ENCODE measurements at places on chromosomes 12 and 14.

DNA sequence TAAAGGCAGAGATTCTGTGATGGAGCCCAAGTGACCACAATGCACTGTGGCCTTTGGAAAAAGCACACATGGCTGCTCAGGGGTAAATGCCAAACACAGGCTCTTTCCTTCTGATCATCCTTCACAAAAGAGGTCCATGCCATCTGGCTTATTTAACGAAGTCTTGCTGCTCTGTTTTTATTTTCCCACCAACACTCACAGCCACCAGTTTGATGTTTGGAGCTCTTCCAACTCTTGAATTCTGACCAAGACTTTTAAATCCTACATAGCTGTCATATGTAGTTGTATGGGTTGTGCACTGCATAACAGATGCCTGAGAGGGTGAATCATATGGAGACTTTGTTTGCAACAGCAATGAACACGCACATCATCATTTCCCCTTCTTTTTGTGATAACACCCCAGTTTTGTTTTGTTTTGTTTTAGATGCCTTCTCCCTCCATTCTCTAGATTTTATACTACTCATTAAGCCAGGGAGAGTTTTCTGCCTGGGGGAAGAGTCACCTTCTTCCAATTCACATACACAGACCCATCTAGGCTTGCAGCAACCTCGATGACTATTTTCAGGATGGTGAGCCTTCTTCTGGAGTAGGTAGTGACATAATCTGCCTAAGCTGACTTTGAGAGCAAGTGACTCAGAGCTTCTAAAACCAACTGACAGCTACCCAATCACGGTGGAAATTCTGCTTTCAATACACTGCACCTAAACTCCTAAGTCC lies 145.2 kb upstream of the WSCD2 start:
- DNase-seq = no peak

DNA sequence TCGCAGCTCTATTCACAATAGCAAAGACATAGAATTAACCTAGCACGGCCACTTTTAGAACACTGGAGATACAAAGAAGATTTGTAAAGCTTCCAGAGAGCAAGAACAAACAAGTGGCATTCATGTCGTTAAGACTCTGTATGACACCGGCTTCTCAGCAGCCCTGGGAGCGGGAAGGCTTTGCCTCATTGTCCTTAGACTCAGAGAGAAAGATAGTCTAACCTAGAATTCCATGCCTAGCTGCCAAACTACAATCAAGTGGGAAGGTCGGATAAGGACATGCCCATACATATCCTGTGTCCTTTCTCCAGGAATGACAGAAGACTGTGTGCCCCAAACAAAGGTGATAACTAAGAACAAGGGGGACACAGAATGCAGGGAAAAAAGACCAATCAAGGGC lies 1038.3 kb downstream of the BCL11B start:
- no peak for DNase-seq

DNA sequence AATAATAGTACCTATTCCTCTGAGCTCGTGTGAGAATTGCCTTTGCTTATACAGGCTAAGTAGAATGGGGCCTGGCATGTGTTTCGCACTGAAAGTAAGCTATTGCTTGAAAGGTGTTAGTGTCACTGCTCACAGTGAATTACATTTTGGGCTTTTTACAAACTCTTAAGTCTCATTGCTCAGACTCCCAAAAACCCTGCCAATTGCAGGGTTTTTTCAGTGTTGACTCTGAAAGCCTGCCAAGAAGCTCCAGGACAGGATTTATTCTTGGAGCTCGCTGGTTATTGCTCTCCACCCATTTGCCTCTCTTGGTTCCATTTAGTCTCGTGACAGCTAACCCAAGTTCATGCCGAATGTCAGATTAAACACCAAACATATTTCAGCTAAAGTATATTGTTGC lies 39.8 kb downstream of the NOPCHAP1 start:
- DNase-seq = peak; percentile 46

DNA sequence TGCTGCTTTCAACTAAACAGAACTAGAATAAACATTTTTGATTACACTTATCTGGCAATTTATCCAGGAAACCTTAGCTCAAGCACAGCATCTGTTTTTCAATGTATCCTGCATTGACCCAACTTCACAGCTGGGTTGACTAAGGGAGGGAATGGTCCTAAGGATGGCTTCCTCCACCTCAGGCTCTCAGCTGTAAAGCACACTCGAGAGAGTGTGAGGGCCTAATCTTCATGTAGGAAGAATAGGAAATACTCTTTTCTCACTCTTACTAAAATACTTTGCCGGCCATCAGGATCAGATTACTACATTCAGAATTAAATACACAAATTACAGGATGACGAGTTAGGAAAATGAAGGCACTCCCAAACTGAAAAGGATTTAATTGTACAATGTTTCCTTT lies 7.2 kb downstream of the SETD3 start:
- no peak for DNase-seq

- no peak for DNase-seq
Observed at GRCh38 chr12:54364413-54364812, at the start of gene GPR84. TSS of gene GPR84 (minus strand) at chr12:54364486. CDS start at chr12:54363851, 635 bp downstream.

- DNase-seq = no peak
Observed at GRCh38 chr14:34843011-34843554, 32.1 kb downstream of the BAZ1A start.

GRCh38 chr14:90443161-90444076 lies 46.6 kb downstream of the CALM1 start:
- no peak for DNase-seq

- no peak for DNase-seq
Observed at GRCh38 chr14:86796221-86797074, 1196.5 kb downstream of the GALC start.

GRCh38 chr12:71411635-71412034 lies 28.0 kb upstream of the LGR5 start:
- no peak for DNase-seq

DNA sequence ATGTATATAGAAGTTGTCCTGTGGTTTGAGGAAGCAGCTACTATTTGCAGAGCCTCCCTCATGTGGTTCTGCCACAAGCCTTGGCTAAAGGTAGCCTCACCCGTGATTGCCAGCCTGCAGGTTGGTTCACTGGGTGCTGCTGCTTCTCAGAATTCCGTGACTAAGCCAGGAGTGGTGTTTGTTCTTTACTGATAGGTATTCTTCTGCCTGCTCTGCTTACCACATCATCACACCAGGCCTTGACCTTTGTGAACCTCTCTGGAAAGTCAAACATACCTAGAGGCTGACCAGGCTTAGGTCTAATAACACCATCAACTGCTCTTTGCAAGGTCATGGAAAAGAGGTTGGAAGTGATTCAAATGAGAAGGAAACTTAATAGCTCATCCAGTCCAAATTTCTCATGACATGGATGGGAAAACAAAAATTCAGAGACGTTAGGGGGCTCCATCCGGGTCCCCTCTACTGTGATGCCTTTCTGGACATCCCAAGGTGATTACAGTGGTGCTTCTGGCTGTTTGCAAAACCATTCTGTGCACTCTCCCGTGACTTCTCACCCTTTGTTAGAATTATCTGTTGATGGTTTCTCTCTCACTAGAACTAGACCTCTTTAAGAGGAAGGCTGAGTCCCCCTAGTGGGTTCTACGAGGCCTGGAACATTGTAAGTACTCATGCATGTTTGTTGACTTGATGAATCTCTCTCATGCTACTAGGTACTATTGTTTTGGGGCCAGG lies 8.5 kb upstream of the SOCS2 start:
- no peak for DNase-seq

- DNase-seq = no peak
Observed at GRCh38 chr14:99518441-99519346, 37.5 kb downstream of the CCNK start.

- DNase-seq = no peak
Observed at GRCh38 chr14:102591372-102591943, 991 bp upstream of the RCOR1 start.

GRCh38 chr12:14756334-14757143 lies 46.7 kb downstream of the WBP11 start:
- DNase-seq = no peak

DNA sequence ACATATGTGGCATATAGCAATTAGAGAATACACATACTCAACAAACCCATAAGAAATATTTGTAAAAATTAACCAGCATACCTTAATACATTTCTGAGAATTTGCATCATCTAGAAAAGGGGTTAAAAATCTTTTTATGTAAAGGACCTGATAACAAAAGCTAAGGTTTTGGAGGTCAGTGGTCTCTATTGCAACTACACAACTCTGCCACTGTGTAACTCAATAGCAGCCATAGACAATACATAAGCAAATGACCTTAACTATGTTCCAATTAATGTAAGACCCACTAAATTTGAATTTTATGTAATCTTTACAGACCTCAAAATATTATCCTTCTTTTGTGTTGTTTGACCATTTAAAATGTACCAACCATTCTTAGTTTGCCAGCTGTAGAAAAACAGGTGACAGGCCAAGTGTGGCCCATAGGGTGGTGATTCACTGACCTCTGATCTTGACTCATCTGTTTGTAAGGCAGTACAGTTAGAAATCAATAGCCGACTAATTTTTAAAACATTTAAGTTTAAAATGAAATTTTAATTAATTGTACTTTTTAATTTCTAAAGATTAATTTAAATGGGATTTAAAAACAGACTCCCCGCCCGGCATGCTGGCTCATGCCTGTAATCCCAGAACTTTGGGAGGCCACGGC lies 7.4 kb upstream of the EPS8 start:
- DNase-seq = no peak

- DNase-seq = no peak
Observed at GRCh38 chr14:54762296-54762695, 140.3 kb downstream of the GCH1 start.

Data from smooth muscle cell of the brain vasculature (primary cell).